ENCODE measurements at places on chromosomes 3 and 15.

- no peak for DNase-seq
Measured at GRCh38 chr15:55758580-55758986, 15.6 kb upstream of the PRTG start.

GRCh38 chr3:71718072-71718471 lies 7.1 kb downstream of the EIF4E3 start:
- DNase-seq = no peak

DNA sequence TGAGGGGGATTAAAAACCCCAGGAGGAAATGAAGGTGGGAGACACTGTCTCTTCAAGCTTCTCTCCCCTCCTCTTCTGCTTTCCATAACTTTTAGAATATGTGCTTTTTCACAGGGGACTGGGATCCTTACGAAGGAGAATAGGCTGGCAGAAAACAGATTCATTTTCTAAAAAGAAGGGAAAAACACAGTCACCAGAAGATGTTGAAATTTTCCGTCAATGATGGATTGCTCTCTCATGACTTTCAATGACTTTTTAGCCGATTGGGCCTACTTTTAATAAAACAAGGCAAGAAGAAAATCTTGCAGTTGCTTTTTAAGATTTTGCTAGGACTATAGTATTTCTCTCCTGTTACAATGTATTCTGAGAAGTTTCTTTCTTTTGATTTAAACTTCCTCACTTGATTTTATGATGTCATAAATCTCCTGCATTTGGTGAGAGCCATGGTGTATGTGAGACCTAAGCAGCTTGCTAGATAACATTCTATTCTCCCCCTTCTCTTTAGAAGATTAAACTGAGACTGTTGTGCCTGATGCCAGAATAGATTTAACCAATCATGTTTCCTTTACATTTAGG lies 241.2 kb downstream of the FEZF2 start:
- DNase-seq = no peak

- no peak for DNase-seq
Measured at GRCh38 chr3:98801043-98801747, 38.1 kb downstream of the ST3GAL6 start.

GRCh38 chr3:197508461-197508860 lies 47.3 kb downstream of the BDH1 start:
- no peak for DNase-seq

- DNase-seq = no peak
Measured at GRCh38 chr15:93332168-93332553, 243.2 kb upstream of the RGMA start.

- DNase-seq = no peak
Measured at GRCh38 chr3:125083776-125084175, 28.0 kb upstream of the HEG1 start.

GRCh38 chr15:73318463-73319351 lies 50.1 kb downstream of the HCN4 start:
- no peak for DNase-seq

DNA sequence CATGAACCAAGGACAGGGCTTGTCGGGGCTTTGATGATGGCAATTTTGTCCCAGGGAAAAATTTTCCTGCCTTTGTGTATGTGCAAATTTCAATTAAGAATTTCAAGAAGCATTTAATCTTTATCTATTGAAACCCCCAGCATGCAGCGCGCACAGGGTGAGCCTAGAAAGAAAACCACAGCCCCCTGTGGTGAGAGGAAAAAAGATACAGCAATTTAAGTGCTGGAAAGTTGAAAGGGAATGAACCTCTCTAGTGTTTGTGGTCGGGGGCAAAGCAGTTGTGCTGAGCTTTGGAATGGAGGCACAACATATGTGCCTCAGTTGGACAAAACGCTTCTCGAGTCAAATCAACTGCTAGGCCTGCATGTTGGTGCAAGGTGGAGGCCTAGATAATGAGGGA lies 111.8 kb upstream of the C15orf61 start:
- no peak for DNase-seq

GRCh38 chr3:20038699-20039465 lies 1.4 kb upstream of the KAT2B start:
- DNase-seq = no peak

All from activated naive CD4-positive, alpha-beta T cell (primary cell).